ENCODE measurements at places on chromosomes 3 and 15.
A peak's percentile ranks its signal among the peaks of the same experiment; 100 is the strongest.

DNA sequence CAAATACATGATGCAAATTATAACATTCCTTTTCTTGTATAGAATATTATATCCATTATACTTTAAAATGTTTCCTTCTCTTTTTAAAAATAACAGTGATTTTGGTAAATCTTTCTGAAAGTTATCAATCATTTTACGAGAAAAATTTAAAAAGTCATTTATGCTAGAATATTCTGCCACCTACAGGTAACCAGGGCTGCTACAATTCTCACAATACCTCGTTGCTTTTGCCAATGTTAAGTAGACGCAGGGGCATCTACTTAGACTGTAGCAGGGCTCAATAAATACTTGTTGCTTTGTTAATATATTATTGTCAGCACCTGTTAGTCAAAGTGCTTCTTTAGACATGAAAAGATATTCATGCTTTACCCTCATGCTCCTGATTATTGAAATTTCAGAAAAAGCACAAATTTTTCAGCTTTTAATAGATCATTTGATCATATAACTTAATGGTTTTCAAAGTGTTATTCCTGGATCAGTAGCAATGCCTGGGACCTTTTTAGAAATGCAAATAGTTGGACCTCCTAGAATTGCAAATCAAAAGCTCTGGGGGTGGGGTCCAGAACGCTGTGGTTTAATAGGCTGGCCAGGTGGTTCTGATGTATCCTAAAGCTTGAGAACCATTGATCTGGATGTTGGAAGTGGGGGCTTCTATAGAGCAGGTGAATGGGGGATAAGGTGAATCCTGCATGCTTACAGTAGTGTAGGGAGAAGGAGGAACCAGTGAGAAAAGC is 223.6 kb upstream of the PDZRN3 start:
- DNase-seq, result peak; percentile 0

- no peak for DNase-seq
Measured at GRCh38 chr15:93829115-93829870, 402.1 kb upstream of the MCTP2 start.

GRCh38 chr3:25870452-25870851 is 80.6 kb downstream of the OXSM start:
- no peak for DNase-seq

DNA sequence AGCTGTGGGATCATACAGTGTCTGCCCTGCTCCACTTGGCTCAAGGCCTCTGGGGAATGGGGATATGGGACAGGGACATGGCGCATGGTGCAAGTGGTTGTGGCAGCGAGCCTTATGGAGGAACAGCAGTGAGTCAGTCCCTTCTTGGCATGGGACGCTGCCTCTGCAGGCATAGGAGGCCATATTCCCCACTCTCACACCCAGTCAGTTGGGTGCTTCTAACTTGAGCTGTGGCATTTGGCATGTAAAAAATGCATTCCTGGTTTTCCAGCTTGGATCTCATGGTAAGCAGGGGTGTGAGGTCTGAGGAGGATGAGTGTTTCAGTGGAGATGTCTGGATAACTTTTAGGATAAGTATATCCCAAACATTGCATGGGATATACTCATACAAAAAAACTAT is 31.6 kb upstream of the UBE2Q2 start:
- no peak for DNase-seq

- DNase-seq, result no peak
Measured at GRCh38 chr3:77122652-77123051, 82.8 kb downstream of the ROBO2 start.

DNA sequence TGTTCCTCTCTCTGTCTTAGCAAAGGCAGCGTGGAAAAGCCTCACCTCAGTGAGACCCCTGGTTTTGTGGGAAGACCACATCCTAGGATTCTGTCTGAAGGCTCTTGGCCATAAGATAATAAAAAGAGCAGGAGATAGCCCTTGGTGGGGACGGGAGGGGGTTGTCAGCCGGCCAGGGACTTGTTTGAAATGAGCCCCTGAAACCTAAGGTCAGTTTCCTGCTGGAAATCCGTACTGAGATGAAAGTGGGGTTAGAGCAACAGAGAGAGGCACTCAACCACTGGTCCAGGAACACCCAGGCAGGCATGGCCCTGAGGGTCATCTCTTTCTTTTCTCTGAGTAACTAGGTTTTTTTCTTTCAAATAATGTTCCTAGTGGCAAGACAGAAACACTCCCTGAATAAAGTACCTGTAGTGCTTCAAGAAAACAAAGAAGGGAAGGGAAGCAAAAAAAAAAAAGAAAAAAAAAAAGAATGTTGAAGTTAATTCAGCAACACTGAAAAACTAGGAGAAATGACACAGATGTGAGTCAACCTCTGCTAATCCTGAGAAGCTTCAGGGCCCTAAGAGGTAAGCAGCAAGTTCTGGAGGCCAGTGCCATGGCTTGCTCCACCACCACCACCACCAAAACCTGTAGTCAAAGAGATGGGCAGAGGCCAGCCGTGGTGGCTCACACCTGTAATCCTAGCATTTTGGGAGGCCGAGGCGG is 3.2 kb downstream of the ITGB5 start:
- DNase-seq, result no peak

- DNase-seq, result no peak
Measured at GRCh38 chr15:91291673-91292072, 191.6 kb downstream of the SV2B start.

DNA sequence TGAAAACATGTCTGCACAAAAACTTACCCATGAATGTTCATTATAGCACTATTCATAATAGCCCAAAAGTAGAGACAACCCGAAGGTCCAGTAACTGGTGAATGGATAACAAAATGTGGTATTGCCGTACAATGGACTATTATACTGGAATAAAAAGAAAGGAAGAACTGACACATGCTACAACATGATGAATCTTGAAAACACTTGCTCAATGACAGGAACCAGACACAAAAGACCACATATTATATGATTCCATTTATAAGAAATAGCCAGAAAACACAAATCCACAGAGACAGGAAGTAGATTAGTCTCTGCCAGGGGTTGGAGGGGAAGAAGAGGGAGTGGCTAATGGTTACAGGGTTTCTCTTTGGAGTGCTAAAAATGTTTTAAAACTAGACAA is 18.3 kb downstream of the SHC4 start:
- DNase-seq, result no peak

DNA sequence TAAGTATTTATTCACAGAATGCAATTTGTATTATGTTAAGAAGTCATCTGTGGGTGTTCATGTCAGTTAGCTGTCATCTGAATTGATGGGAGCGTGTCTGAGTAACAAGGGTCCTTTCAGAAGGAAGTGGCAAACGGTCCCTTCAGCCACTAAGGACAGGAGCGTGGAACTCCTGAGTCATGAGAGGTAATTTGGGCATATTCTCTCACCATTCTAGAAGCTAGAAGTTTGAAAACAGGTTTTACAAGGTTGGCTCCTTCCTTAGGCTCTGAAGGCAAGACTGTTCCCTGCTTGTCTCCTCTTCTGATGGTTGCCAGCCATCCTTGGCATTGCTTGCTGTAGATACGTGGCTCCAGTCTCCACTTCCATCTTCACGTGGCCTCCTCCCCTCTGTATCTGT is 19.7 kb downstream of the ABHD2 start:
- DNase-seq, result no peak

DNA sequence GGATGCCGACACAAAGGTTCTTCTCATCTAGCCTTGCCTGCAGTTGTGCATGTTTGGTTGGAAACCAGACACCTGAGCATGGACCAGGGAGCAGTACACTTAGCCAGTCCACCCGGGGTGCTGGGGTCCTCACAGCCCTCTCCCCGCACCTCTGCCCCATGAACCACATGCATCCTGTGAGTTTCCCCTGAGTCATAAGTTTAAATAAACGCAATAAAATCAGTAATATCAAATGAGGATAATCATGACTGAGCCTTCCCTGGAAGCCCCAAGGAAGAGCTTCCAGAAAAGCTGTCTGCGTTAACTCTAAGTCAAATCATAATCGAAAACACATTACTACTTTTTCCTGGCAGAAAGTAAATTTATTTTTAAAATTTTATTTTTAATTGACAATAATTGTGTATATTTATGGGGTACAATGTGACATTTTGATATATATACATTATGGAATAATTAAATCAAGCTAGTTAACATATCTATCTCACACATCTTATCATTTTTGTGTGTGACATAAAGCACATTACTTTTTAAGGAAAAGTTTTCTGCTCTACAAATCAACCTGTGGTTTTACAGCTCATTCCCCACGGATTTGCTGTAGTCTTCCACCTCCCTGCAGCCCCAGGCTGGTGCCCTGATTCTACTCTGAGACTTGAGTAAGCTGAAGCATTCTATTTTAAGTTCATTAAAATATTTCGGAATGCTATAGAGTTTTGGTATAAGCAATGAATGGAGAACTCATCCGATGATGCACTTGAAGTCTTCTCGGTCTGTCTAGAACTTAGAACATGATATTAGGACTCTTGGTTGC is 166.0 kb upstream of the EIF1B start:
- no peak for DNase-seq

DNA sequence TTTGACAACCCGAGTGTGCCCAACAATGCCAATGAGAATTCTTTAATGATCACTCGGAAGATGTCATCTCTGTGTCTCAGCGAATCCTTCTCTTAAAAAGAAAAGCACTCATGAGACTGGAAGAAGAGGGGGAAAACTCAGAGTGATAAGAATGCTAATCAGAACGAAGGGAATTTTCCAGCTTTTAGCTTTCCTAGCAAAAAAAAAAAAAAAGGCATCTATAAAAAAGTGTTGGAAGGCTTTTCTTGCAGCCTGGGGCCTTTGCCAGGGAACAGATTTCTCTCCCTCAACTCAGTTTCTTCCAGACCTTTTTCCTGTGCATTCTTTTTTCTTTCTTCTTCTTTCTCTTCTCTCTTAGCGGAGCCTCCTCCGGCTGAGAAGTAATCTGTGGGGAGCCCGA is 80.5 kb upstream of the NEO1 start:
- DNase-seq, result no peak

GRCh38 chr3:179955286-179955685 is 81.5 kb downstream of the PEX5L start:
- DNase-seq, result no peak

- no peak for DNase-seq
Measured at GRCh38 chr3:62376906-62377877, 3.8 kb upstream of the FEZF2 start.

GRCh38 chr3:179323197-179324110 is 623 bp downstream of the ZNF639 start:
- peak; percentile 80 for DNase-seq

- no peak for DNase-seq
Measured at GRCh38 chr3:65875393-65876027, 163.2 kb downstream of the MAGI1 start.

DNA sequence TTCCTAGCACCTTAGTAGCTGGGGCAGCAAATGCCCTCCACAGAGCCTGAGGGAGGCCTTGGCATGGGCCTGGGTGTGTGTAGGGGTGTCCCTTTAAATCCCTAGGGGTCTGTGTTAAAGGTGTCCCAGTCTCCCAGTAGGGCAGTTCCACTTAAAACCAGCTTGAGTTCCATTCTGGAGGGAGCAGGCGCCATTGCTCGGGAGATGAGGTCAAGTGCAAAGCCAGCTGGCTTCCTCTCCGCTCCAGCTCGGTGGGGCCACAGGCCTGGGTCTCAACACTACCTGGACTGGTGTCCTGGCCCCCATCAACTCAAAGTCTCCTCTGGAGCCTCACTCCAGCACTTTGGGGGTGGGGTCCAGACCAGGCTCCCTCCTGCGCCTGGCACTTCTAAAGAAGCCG is 25.2 kb downstream of the FEM1B start:
- no peak for DNase-seq

GRCh38 chr3:170496868-170497140 is 78.1 kb downstream of the CLDN11 start:
- no peak for DNase-seq

DNA sequence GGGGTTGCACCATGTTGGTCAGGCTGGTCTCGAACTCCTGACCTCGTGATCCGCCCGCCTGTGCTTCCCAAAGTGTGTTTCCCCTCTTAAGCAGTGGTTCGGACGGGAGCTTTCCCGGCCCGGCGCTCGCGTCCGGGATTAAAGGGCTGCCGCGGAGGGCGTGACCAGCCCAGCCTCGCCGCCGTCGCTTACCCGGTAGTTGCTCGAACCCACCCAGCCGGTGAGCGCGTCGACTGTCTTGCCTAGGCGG is 513 bp downstream of the CLASP2 start:
- no peak for DNase-seq

GRCh38 chr3:190213727-190214126 is 93.0 kb upstream of the P3H2 start:
- no peak for DNase-seq

- no peak for DNase-seq
Measured at GRCh38 chr3:109679664-109680063, 342.3 kb upstream of the DPPA4 start.

DNA sequence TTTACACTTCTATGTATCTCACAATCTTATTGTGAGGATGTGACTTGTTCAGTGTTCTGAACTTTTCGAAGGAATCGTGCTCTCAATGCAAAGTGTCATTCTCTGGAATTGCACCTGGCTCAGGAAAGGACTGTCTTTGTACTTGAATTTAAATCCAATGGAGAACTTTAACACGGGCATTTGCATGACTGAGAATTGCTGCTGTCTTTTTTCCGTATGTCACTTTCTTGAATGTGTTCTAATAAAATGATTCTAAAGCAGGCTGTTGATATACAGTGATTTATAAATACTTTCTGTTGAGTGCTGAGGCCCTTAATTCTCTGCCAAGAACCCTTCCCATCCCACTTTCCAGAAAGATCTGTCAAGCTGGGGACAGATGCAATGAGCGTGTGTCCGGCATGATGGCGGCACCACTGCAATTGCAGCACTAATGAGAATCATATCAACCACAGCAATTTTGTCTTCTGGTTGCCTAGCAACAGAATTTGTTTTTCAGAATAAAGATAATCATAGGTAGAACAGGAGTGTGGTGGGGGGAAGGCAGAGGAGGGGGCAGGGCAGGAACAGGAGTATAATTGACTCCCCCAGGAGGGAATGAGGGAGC is 210.6 kb upstream of the UMPS start:
- DNase-seq, result no peak

- no peak for DNase-seq
Measured at GRCh38 chr15:55218056-55218455, 21.3 kb upstream of the RSL24D1 start.

GRCh38 chr3:57872606-57873005 is 116.5 kb downstream of the SLMAP start:
- DNase-seq, result no peak

GRCh38 chr3:1962396-1963088 is 136.1 kb upstream of the CNTN4 start:
- peak; percentile 89 for DNase-seq

DNA sequence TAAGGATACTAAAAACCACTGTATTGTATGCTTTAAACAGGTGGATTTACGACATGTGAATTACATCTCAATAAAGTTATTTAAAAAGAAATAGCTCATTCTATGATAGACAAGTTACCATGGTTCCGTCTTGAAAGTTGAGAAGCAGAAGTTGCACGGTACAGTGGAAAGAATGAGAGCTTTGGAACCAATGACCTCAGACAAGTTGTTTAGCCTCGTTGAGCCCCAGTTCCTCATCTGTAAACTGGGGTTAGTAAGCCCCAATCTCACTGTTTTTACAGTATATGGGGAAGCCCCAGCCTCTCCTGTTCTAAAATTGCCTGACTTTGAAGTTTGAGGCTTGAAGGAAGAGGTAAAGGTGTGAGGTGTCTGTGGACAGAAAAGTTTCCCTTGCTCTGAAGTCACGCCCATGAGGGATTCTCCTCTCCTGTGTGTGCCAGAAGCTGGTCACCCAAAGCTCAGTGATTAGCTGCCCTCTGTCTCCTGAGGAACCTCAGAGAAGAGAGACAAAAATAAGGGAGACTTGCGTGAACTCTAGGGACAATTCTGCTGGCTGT is 10.0 kb downstream of the CRYGS start:
- no peak for DNase-seq
